ENCODE measurements at places on chromosomes 5 and 9. TPM values are rescaled to one million over a fixed set of nuclear protein-coding genes. Genes with fewer than 3 reads are reported as not detected.

CYLC2 gene
- not detected for total RNA-seq

OR13F1 gene
- not detected for total RNA-seq

FAM151B gene
- total RNA-seq, result 2.9 TPM

SNX24 gene
- total RNA-seq, result 23.7 TPM

CTSL gene
- 406 TPM for total RNA-seq
